ENCODE measurements at places on chromosomes 7 and 10.

DNA sequence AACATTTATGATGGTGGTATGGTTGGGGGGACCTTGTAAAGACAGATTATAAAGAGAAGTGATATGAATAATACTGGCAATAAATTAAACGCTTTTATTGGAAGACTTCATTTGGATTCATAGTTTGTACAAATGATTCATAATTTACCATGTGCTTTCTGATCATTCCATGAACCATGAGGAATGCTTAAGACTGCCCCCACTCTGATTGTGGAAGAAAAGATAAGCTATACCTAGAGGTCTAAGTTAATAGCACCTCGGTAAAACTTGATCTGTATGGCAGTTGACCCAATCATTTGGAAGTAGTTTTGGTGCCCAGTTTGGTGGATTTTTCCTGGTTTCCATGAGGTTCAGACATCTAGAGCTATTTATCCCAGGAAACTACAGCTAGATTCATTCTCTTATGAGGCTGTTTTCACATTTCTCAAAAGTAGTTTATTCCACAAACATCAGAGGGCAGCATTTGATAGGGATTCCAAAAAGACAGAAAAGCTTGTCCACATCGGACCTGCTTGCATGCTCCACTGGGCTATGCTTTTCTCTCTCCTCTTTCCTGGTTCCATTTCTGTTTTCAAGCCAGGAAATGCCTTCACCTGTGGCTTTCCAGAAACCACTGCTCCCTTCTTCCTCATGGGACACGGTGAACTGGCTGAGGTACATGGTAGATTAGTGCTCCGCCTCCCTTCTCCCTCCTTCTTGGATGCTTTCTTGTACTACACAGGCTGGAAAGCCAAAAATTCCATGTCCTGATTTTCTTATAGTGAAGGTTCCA, 29.2 kb downstream of the TFAM start:
- no peak for DNase-seq

- DNase-seq: no peak
These were observed 544 bp downstream of the PDK4 start for GRCh38 chr7:95595746-95596197.

DNA sequence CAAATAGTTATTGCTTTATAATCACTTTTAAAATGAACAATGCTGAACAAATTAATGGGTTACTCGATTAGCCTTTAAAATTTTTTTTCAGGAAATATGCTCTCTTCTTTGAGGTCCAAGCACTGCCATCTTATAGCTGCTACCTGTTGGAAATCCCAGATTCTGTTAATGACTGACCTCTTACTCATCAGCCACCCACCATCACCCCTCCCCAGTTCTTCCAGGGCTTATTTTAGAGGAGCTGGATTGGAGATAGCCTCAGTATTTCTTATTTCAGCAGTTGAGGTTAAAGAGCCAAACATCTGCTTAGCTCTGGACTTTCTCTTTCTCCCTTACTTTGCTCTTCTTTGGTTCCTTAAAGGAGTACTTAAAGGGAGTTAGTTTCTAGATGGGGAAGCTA, 420.0 kb downstream of the EXOC4 start:
- no peak for DNase-seq

DNA sequence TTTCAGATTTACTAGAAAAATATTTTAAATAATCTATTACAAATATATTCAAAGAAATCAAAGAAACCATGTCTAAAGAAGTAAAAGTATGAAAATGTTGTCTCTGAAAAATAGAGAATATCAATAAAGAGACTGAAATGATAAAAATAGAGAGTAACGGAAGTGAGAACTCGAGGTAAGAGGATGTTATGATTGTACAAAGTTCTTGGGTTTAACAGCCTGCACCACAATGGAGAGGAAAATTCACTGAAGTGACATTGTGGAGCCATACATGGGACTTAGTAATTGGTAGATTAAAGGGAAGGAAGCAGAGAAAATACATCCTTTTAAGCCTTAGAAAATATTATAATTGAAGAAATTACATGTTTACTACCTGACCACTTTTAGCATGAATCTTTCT, 77.9 kb downstream of the THSD7A start:
- no peak for DNase-seq

Measured in T-helper 1 cell (primary cell).